Activated naive CD4-positive, alpha-beta T cell (primary cell): ENCODE measurements at places on chromosomes 4 and X.

- no peak for DNase-seq
Measured at GRCh38 chrX:87517571-87518141, at the start of gene KLHL4. TSS of gene KLHL4 (plus strand) at chrX:87517802. CDS start at chrX:87517894, 92 bp downstream.

GRCh38 chr4:168527560-168527959 lies 30.7 kb downstream of the PALLD start:
- no peak for DNase-seq

- DNase-seq, result no peak
Measured at GRCh38 chr4:124970011-124970410, 257.5 kb upstream of the ANKRD50 start.

GRCh38 chr4:39037941-39038340 lies 5.7 kb upstream of the TMEM156 start:
- DNase-seq, result no peak

DNA sequence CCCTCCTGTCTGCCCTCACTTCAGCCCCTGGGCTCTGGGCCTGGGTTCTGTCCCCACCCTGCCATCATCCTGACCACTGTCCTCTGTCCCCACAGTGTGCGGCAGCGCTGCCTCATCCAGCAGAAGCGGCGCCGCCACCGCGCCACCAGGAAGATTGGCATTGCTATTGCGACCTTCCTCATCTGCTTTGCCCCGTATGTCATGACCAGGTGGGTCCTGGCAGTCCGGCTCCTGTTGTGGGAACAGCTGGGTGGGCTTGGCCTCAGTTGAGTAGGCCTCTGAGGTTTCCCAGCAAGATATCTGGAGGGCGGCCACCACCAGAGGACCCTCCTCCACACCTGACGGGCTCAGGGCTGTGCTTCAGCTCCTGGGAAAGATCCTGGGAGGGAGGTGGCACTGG lies 2.2 kb downstream of the GPR78 start:
- no peak for DNase-seq

- no peak for DNase-seq
Measured at GRCh38 chr4:157245351-157245750, 24.8 kb downstream of the GRIA2 start.

DNA sequence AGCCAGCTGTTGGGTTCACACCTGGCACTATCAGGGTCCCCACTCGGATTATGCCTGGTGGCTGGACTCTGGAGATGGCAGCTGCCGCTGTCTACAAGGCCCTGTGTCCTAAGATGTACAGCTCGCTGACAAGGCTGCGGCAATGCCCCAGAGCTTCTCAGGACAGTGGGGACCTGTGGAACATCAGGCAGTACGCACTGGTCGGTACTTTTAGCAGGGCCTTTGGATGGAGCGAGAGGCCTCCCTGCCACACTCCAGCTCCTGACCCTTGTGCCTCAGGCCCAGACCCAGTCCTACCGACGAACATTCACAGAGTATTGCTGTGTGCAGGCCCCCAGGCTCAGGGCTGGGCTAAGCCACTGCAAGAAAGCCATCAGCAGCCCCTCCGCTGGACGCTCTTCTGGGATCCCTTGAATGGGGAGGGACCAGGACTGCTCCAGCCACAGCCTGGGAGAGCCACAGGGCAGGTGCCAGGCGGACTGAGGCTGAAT lies 45.7 kb upstream of the HMX1 start:
- DNase-seq, result no peak

- no peak for DNase-seq
Measured at GRCh38 chrX:64188901-64189300, 16.6 kb downstream of the AMER1 start.

DNA sequence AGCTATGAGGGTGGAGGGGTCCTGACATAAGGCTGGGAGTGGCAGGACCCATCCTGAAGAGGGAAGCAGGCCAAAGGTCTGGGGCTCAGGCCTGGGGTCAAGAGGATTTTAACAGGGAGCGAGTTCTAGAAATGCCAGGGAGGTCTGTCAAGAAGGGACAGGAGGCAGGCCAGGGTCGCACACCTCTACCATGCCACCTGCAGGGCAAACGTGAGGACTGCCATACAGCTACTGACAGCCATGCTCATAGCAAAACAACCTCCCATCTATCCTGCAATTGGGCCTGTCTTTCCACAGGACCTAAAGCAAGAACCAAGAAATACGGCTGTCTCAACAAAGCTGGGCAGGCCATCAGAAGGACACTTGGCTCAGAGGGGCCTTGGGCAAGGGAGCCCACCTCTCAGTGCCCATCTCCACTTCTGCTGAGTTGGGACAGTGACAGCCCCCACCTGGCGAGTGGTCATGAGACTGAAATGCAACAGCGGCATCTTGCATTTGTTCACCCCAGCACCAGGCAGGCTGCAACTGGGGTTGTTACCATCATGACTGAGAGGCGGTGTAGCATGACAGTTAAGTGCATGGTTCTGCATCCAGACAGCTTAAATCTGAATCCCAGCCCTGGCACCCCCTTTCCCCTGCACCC lies 92.7 kb downstream of the WFS1 start:
- no peak for DNase-seq

DNA sequence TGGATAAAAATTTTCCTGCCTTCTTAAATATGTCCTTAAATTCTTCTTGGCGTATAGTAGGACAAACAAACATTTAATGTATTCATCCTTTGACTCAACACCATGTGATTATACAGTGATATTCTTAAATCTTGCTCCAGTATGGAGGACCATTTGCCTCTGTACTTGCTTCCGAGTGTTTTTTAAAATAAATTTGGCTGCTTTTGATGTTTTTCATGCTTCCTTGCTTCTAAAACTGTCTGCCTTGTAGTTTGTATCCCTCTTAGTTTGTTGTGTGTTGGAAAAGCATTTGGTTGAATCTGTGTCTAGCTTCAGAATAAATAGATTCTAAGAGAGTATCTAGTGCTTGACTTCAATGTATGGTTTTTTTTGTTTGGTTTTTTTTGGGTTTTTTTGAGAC lies 12.3 kb downstream of the ING2 start:
- no peak for DNase-seq
